ENCODE measurements at places on chromosomes 3 and 15. TPM values are rescaled to one million over a fixed set of nuclear protein-coding genes. Genes with fewer than 3 reads are reported as not detected.

PFKFB4 gene
- total RNA-seq, result 14.6 TPM

ATP6V1A gene
- 38.4 TPM for total RNA-seq

C3orf33 gene
- total RNA-seq, result 2.2 TPM

TEX9 gene
- 5.7 TPM for total RNA-seq

PLA2G4E gene
- total RNA-seq, result not detected

GCSAM gene
- 0.51 TPM for total RNA-seq

CILP gene
- total RNA-seq, result 0.84 TPM

THSD4 gene
- 53.8 TPM for total RNA-seq

GOLGA6A gene
- not detected for total RNA-seq

UBAP1L gene
- 10.3 TPM for total RNA-seq
